ENCODE measurements at places on chromosomes 4 and X.

DNA sequence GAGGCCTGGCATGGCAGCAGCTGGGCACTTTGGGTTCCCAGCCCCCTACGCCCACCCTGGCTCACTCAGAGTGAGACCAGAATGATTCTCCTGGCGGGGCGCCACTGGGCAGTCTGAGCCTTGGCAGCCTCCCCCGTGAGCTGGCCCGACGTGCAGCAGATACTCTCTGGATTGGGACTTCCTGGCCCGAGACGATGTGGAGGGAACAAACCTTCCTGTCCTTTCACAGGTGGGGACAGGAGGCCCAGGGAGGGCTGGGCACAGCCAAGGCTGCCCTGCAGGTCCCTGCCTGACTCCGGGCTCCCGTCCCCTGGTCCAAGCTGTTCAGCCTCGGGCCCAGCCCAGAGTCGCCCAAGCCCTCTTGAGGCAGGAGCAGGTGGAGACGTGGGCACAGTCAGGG is 17.9 kb upstream of the ADD1 start:
- no peak for DNase-seq

DNA sequence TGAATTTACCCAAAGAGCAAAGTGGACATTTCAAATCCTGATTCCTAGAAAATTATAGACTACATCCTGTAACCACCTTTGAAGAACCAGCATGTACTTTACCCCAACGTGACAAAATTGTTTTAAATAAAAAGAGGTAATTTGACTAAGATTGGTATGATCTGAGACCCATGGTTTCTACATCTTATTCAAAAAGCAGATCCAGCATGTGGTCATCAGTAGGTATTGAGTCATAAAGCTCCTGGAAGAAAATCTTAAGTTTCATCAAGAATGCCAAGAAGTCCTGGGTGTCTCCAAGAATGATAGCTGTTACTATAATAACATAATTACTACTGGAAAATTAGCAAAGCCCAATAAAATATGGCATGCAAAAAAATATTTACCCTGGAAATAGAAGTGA is 61.8 kb downstream of the NFKB1 start:
- DNase-seq: no peak

DNA sequence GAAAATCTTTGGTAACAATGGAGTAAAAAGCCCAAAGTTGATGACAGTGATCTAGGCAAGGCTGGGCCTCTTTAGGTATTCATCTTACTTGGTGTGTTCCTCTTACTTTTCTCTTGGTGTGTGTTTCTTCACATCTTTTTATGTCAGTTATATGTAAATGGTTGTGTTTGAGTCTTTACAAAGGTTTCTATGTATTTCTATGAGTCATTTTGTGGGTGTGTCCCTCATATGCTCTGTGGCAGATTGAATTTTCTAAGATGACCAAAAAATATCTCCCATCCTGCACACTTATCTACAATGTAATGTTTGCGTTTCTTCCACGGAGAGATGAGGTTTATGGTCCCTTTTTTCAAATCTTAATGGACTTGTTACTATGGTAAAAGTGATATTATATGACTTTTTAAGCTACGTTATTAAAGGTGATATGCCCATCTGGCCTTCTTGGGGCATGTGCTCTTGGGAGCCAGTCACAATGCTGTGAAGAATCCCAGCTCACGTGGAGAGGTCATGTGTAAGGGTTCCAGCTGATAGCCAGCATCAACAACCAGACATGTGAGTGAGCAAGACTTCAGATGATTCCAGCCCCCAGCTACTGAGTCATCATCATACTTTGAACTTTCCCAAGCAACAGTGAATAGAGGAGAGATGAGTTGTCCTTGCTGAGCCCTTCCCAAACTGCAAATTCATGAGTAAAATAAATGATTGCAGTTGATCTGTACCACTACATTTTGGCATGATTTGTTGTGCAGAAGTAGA is 126.9 kb downstream of the CBLL2 start:
- no peak for DNase-seq

DNA sequence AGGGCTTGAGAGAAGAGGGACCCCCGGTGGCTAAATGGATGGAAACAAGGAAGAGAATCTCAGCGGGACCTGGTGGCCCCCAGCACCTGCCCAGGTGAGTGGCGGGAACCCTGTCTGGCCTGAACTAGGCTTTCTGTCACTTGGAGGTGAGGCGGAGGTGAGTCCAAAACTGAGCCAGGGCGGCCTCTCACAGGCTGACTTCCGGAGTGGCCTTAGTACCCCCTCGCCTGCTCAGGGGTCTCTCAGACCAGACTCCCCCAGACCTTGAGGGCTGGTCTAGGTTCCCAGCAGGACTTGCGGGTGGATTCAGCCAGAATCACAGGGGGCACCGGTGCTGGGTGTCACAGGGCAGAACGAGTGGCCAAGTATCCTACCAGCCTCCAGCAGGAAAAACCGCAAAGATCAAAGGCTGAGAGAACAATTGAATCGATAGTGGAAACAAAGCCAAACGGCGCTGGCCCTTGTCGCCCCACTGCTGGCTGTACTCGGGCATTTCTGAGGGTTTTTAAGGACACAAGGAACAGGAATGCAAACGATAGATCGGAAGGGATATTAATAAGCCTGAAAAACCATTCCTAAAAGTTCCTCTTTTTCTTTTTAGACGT is 67.8 kb downstream of the WFS1 start:
- DNase-seq: no peak

DNA sequence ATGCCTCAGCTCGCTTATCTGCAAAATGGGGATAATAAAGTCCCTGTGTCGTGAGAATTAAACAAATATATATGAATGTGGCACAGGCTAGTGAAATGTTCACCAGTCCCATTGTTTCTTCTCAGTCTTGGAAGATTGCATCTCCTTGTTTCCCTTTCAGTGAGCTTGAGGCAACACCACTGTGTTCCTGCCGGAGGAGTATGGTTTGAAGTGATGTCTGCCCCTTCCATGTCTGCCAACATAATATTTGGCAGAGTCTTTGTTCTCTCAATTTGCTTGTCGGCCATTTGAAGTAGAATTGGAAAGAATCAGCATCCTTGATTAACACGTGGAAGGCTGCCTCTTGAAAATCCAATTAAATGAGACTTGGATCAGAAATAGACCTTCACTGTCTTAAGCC is 1088.5 kb upstream of the INTU start:
- DNase-seq: no peak

DNA sequence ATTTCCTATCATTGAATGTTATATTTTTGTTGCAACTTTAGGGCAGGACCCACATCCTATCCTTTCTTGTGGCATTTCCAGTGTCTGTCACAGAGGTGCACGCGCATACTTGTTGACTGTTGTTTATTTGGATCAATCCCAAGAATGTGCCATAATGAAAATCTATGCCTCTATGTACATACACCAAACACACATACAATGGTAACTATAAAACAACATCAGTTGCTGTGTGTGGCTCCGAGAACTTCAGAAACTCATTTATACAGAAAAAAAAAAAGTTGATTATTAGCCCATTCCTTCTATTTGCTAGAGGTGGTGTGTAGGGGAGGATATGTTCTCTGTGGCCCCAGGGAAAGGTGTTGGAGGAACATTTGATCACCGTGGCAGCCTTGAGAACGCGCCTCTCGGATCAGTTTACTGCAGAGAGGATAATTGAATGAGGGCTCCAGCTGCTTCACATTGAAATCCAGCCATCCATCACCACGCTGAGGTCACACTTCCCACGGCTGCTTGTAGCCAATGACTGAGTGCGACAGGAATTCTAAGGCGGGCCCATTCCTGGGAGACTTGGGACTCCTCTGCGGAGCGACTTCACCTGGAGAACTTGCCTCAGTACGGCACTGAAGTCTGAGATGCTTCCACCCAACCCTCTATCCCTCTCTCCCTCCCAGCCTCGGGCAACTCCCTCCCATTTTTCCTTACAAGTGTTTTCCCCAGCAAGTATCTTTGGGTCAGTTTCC is 19.5 kb downstream of the SMPX start:
- DNase-seq: no peak

DNA sequence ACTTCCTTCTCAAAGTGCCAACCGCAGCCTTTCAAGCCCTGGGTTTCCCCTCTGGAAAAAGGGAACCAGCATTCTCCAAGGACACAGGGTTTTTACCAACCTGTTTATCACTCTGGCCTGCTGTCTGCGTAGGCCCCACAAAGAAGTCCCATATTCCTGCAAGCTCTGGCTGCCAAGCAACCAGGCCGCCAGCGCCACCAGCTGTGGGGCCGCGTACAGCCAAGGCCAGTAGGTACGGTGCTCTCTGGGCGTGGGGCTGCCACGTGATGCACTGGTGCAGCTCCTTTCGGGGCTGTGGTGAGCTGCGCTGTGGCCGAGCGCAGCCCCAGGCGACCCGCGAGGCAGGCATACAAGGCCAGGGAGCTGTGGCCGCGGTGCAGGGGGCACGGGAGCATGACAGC is 22.1 kb downstream of the LUZP4 start:
- no peak for DNase-seq

GRCh38 chr4:53529025-53529424 is 62.3 kb downstream of the LNX1 start:
- no peak for DNase-seq

DNA sequence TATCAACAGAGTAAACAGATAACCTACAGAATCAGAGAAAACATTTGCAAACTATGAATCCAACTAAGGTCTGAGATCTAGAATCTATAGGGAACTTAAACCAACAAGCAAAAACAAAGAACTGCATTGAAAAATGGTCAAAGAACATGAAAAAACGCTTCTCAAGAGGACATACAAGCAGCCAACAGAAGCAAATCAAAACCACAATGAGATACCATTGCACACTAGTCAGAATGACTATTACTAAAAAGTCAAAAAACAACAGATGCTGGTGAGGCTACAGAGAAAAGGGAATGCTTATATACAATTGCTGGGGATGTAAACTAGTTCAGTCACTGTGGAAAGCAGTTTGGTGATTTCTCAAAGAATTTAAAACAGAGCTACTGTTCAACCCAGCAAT is 255.7 kb downstream of the TMEM47 start:
- no peak for DNase-seq

- no peak for DNase-seq
Observed at GRCh38 chr4:82891707-82892466, 934 bp upstream of the SEC31A start.

DNA sequence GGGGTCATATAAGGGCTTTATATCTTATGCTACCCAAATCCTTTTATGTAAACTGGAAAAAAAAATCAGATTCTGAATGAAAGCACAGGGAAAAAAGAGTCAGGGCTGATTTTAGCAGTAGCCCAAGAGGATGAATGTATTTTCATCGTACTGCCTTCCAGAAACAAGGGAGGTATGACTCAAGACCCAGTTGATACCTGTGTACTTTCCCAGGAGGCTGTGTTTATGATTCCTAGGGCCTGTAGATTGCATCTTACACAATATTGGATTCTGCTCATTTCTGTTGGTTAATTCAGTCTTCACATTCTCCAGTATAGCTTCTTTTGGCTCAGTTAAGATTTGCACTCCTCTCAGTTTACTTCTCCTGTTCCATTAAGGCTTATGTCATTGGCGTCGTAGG is 127.9 kb upstream of the LIMCH1 start:
- no peak for DNase-seq

DNA sequence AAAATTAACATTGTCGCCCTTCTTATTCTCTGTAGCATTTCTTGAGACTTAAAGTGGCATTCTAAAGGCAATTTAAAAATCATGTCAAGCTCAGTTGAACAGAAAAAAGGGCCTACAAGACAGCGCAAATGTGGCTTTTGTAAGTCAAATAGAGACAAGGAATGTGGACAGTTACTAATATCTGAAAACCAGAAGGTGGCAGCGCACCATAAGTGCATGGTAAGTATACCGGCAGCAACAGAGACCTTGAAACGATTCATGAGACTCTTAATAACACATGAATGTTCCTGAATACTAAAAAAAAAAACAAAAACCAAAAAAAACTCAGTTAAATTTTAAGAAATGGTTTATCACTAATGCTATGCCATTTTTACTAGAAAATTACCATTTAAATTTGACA is 82.4 kb upstream of the HPRT1 start:
- no peak for DNase-seq

- DNase-seq: no peak
Observed at GRCh38 chrX:134711135-134711921, 53.1 kb upstream of the PLAC1 start.
